ENCODE measurements at places on chromosomes 6 and 20.

DNA sequence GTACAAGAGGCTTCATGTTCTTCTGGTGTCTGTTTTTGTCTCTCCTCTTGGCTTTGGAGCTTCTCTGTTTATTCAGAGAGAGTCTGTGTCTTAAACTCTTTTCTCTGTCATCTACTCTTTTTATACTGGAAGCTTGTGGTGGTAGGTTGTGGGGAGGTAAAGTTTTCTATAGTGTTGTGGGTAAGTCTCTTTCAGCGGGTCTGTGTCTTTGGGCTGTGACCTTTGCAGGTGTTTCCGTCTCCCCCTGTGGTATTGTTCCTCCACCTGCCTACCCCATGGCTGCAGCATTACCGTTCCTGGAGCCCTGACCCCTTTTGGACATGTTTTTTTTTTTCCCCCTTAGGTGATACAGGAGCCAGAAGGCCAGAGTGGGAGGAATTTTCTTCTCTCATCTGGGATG lies 37.9 kb upstream of the FERMT1 start:
- no peak for DNase-seq

DNA sequence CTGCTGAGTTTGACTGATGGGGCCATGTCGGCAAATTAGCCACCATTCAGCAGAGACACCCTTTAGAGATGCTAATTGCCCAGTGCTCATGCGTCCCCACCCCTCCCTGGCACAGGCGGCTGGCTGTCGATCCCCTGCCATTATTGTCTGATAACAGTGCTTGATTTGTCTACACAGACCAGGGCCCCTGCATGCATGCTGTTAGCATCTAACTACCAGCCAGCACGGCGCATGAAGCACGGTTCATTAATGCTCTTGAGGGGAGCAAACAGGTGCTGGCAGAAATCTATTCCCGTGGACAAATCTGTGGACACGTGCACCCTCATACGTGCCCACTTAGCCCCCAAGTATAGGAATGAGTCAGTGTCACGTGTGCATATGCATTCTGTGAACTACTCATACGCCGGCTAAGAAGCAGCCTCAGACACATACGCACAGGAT lies 32.2 kb downstream of the KCNB1 start:
- DNase-seq: peak; percentile 79

GRCh38 chr20:6605055-6605935 lies 162.2 kb upstream of the BMP2 start:
- DNase-seq: no peak

DNA sequence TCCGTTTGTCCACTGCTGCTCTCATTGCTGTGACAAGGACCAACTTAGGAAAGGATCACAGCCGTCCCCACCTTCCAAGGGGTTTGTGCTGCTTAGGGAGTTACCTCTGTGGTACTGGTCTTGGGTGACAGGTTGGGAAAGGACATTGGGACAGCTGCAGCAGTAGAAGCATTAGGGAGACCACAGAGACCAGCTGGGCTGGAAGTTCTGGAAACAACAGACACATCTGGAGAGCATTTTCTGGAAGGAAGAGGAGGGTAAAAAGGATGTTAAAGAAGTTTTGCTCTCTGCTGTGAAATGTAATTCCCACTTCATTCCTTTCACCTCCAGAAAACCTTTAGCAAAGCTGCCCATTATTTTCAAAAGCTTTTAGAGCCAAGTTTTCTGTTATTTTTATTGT lies 304.2 kb downstream of the LRFN2 start:
- DNase-seq: no peak

DNA sequence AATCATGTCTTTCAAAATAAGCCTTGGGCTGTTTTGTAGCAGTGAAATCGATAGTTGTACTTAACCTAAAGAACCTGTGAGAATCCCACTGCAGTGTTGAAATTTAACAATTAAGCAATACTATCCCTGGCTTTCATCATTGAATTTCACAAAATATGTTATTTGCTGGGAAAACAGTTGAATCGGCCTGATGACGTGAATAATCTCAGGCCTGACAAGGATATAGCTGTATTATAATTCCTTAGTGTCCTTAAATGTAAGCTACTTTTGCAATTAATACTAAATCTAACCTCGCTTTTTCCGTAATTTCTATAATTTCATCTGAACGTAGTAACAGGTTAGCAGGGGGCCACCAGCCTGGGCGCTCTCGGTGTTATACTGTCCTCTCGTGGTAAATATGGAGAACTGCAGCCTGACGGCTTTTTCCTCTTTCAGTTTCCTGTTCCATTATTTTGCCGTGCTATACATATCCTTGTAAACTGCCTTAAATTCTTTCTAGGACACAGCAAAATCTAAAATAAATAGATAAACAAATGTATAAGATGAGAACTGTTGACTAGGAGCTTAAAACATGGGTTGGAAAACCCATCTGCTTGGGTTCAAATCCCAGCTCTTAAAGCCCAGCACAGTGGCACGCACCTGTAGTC lies 24.0 kb downstream of the MTFR2 start:
- DNase-seq: peak; percentile 67

DNA sequence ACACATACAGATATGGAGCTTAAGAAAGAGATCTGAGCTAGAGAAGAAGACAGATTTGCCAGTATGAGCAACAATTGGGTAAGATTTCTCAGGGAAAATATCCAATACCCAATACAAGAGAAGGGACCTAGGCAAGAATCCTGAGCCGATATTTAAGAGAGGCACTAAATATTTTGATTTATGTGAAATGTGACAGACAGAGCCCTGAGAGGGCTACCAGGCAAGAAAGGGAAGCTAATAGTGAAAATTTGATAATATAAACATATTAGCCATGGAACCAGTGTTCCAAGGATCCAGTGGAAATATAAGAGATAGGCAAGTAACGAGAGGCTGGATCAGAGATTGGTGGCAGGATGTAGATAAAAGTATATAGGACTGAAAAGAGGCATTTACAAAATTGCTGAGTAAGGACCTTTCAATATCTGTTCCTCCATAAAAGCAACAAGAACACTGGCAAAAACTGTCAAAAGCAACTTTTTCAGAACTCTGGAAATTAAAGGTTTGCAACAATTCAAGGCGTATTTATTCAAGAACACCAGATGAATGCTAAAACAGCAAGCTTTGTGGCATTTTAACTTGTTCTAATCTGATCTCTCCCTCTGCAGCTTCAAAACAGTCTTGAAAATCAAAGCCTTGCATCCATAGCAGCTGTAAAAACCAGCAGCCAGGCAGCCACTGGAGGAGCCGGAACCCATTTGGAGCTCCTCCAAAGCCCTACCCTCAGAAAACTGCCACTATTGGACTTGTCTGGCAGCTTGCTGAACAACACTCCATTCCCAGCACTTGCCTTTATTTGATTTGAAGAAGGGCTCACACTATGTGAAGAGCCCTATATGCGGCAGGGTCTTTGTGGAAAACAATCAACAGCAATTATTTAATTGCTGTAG lies 58.8 kb downstream of the REV3L start:
- no peak for DNase-seq

DNA sequence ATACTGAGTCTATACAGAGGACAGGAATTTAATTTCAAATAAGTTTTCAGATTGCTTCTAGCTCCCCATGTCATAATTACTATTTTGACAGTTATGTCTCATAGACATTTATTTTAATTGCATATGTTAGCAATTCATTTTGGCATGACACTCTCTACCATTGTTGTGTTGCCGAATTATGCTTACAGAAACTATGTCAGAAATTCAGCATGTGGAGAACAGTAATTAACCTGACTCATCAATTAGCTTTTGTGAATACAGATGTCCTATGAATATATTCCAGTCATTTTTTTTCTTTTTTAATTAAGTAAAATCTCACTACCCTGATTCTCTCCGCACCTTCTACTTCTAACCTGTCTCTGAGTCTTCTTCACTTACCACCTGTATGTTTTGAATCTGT lies 105.1 kb downstream of the NKAIN2 start:
- DNase-seq: no peak

DNA sequence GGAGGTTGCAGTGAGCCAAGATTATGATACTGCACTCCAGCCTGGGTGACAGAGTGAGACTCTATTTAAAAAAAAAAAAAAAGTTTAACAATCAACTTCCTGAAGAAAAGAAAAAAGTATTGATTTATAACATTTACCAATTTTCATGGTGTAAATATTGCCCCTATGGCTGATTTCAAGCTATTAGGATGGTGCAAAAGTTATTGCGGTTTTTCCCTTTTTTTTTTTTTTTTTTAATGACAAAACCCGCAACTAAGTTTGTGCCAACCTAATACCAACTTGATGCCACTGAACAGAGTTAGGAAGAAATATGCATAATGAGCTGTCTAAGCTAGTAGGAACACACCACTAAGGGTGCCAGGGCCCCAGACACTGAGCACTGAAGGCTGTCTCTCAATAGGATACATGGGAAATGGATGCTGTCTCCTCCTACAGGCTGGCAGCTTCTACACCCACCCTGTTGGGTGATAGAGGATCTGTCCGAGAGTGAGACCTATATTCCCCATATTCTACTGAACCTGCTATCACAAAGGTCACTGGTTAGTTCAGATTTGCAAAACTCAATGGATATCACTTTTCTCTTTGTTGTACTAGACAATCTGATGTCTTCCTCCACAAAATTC lies 6.5 kb upstream of the PERP start:
- DNase-seq: no peak

DNA sequence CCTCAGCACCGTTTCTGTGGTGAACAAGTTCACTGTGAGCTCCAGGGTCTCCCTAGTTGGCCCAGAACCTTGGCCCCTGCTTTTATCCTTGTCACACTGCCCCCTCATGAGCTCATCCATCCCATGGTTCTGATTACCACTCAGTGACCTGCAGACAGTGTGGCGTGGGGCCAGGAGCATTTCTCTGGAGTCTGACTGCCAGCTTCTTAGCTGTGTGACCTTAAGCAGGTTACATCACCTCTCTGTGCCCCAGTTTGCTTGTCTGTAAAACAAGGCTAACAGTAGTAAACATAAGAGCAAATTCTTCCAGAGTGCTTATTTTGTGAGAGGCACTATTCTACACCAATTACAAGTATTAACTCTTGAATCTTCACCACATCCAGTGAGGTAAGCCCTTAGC lies 14.8 kb upstream of the MDGA1 start:
- no peak for DNase-seq

GRCh38 chr6:33189625-33190448 lies 2.4 kb downstream of the COL11A2 start:
- DNase-seq: no peak

DNA sequence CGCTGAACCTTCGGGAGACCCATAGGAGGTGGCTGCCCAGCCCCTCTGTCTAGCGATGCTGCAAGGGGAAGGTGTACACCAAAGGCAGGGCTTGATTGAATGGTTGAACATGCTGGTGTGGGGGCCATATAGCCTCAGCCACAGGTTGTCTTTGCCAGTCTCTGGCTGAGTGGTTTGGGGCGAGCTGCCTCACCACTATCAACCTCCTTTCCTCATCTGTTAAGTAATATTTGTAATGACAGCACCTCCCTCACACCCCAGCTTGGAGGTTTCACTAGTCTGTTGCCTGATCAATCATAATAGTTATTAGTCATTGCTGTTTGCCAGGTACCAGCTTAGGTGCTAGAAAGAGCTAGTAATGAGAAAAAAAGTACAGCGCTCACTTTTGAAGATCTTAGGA lies 11.8 kb upstream of the ZNF831 start:
- DNase-seq: no peak

GRCh38 chr6:65182681-65183080 lies 524.3 kb downstream of the EYS start:
- DNase-seq: no peak

DNA sequence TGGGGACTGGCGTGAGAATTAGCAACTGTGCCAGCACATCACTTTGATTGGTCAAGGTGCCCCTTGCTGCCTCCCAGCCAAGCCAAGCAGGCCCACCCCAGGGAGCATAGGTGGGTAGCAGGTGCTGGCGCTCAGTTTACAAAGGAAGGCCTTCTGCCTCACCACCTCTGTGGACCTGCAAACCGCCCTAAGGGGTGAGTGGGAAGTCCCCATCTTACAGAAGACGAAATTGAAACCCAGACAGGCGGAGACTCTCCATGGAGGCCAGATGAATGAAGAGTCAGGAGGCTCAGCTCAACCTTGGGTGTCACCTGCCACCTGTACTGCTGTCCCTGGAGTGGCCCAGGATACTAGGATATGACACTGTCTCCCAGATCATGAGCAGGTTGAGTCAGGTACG lies 21.5 kb upstream of the MAS1L start:
- no peak for DNase-seq

DNA sequence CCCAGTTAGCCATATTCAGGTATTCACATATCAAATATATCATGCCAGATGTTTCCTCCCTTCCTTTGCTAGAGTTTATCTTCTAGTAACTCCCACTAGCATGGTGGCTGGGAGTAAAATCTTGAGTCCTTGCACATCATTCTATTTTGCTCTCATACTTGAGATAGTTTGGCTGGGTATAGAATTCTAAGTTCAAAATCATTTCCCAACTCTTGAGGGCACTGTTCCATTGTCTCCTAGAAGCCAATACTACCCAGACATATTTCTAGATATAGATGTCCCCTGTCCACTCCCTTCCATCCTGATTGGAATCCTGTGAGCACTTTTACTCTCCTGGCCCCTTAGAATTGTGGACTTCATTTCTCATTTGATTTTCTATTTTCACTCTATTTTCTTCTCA lies 104.7 kb downstream of the ZFP64 start:
- DNase-seq: no peak

- peak; percentile 92 for DNase-seq
These were observed 25.8 kb upstream of the PLCG1 start for GRCh38 chr20:41111578-41111951.

GRCh38 chr6:98920904-98921431 lies 26.8 kb downstream of the FBXL4 start:
- DNase-seq: no peak

DNA sequence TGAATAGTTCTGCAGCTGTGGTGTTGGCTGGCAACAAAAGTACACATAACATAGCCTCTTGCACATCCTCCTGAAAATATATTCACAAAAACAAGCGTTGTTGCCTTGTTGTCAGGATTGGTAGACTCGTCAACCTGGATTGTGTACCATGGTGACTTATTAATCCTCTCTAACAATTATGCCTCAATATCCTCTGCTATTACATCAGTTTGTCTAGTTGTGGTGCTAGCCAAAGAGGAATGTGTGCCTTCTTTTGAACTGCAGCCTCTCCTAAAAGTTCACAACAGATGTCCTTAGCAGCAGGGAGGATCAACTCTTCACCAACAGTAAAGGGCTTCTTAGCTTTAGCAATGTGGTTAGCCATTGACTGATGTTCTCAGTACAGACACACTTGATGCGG lies 3.6 kb upstream of the SF3B5 start:
- DNase-seq: no peak

- DNase-seq: no peak
These were observed 77.9 kb upstream of the PAK5 start for GRCh38 chr20:9916761-9917160.

- no peak for DNase-seq
These were observed 4.3 kb upstream of the ARG1 start for GRCh38 chr6:131568726-131569125.

DNA sequence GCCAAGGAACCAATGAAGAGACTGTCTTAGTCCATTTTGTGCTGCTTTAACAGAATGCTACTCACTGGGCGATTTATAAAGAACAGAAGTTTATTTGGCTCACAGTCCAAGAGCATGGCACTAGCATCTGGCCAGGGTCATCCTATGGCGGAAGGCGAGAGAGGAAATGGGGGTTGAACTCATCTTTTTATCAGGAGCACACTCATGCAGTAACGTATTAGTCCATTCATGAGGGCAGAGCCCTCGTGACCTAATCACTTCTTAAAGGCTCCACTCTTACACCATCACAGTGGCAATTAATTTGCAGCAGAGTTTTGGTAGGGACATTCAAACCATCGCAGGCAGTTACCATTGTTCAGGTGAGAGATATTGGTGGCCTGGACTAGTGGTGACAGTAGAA lies 8.5 kb downstream of the ARFGEF2 start:
- DNase-seq: no peak

All from NCI-H2227 treated with DMSO at 0.1 percent for 48 hours (cell line).